NCI-H1436 (cell line): ENCODE measurements at places on chromosomes 12 and 14.

DNA sequence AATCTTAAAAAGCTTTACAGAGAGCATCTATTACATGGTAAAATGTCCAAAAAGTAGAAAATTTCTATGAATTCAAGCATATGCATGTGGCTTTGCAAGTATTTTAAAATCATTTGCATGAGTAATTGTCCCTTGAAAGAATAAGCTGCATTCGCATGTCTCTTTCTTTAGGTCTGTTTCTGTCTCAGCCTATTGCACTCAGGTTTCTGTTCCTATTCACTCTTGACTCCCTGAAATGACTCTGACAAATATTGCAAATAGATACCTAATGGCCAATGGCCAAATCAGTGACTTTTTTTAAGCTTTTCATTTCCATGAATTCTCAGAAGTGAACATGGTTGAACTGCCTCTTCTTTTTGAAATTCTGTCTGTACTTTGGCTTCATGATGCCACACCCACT is 6.4 kb upstream of the TTC8 start:
- no peak for DNase-seq

DNA sequence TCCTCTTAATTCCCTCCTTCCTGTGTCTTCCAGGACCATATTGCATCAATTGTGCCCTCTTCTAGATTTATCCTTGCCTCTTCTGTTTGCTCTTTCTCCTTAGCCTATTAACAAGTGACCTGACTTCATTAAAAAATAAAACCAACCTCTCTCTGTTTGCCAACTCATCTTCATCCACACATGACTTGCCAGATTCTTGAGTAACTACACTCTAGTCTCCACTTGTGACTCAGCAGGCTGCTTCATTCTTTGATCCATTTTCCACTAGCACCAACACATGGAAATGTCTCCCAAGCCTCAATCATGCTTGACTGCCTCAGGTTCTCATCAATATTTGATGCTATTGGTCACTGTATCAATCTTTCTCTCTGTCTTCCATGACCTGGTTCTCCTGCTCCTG is 492.4 kb upstream of the TMPO start:
- DNase-seq: no peak

GRCh38 chr14:55799508-55800095 is 219.6 kb downstream of the KTN1 start:
- DNase-seq: no peak

GRCh38 chr14:65072256-65072655 is 30.1 kb downstream of the MAX start:
- no peak for DNase-seq

DNA sequence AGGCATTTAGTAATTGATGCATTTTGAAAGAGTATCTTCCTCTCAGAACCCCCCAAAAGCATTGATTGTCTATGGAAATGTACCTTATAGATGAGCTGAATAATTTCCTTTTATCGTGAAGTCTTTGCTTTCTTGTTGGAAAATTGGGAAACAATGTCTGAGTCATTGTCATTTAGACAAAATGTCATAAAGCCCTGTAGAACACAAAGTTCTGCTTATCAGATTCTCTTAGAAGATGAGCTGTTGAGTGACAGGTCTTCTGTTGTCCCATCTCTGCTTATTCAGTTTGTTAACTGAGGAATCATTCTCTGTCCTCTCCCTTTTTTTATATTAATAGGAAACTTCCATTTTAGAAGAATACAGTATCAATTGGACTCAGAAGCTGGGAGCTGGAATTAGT is 22.9 kb downstream of the MAPKAPK5 start:
- DNase-seq: no peak

GRCh38 chr12:103505371-103506236 is 9.8 kb upstream of the C12orf42 start:
- no peak for DNase-seq

DNA sequence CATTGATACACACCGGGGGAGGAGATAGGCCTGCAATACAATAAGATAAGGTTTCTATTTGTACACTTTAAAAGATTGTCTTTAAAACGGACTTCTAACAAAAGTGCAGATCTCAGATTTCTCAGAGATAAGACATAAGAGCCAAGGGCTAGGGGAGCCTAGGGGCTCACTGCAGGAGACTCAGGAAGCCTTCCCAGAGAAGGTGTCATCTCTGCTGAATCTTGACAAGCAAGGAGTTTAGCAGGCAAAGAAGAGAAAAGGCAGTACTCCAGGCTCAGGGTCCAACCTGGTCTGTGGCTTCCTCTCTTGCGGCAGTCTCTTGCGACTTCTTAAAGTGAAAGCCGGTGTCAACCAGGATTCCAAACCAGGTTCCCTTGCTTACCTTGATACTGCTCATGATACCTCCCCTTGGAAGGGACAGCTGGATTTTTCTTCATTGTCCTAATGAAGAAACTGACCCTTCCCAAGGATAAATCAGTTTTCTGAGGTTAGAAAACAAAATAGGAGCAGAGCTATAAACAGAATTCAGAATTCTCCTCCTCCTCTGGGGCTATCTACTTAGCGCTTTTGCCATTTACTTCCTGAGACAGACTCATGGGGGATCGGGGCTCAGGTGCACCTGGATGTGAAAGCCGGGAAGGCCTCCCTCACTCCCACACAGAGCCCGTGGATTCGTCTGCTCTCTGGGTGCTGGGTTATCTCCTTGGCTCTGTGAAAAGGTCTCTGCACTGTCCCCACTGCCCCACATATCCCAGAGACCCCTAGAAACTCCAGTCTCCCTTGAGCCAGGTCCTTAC is 1.7 kb upstream of the SCNN1A start:
- no peak for DNase-seq

- no peak for DNase-seq
Measured at GRCh38 chr14:103178521-103178920, 55.3 kb downstream of the TNFAIP2 start.
